ENCODE measurements at places on chromosomes 5 and 9.
A peak's percentile ranks its signal among the peaks of the same experiment; 100 is the strongest.

GRCh38 chr5:72386639-72387038, 66.5 kb downstream of the PTCD2 start:
- DNase-seq, result no peak

GRCh38 chr5:176697267-176697933, 50.1 kb downstream of the TSPAN17 start:
- no peak for DNase-seq

GRCh38 chr5:159414021-159414420, 83.7 kb upstream of the IL12B start:
- no peak for DNase-seq

GRCh38 chr5:72010430-72010829, 96.8 kb upstream of the MAP1B start:
- DNase-seq, result no peak

DNA sequence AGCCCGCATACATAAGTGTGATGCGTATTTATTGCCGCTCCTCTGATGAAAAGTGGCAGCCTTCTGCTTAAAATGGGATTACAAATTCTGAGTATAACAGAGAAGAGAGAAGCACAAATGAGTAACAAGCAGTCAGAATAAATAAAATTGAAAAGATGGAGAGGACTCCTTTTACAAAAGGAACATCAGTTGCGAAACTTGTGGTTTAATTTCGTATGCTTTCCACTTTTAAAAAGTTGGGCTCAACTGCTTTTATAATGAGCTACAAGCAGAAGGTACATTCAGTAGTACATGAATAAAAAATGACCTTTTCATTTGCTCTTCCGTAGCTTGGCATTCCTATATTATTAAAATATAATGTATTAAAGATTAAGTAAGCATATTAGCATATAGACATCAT, 320.0 kb downstream of the FBXL17 start:
- DNase-seq, result no peak

DNA sequence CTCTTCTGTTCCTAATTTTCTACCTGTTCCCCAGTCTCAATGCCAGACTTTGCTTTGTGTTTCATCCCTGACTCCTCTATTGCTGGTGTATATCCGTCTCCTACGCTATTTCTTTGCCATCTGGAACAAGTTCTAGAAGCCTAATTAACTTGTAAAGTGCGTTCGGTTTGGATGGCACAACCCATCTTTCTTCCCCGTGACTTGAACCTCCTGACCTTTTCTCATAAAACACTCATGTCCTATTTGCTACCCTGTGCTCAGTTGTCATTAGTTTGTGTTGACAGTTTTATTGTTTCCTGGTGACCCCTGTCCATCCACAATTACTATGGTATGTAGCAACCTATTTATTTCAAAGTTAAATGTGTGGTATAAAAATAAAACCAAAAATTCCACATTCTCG, 323.5 kb downstream of the TLE4 start:
- DNase-seq, result peak; percentile 48

DNA sequence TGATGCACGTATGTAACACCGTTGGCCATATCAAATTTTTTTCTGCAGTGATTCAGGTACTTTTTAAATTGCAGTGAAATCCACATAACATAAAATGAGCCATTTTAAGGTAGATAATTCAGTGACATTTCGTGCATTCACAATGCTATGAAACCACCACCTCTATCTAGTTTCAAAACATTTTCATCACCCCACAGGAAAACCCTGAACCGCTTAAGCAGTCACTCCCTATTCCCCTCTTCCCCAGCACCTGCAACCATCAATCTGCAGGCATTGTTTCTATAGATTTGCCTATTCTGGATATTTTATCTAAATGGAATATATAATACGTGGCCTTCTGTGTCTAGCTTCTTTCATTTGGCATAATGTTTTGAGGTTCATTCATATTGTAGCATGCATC, 79.2 kb downstream of the BOD1 start:
- DNase-seq, result no peak

DNA sequence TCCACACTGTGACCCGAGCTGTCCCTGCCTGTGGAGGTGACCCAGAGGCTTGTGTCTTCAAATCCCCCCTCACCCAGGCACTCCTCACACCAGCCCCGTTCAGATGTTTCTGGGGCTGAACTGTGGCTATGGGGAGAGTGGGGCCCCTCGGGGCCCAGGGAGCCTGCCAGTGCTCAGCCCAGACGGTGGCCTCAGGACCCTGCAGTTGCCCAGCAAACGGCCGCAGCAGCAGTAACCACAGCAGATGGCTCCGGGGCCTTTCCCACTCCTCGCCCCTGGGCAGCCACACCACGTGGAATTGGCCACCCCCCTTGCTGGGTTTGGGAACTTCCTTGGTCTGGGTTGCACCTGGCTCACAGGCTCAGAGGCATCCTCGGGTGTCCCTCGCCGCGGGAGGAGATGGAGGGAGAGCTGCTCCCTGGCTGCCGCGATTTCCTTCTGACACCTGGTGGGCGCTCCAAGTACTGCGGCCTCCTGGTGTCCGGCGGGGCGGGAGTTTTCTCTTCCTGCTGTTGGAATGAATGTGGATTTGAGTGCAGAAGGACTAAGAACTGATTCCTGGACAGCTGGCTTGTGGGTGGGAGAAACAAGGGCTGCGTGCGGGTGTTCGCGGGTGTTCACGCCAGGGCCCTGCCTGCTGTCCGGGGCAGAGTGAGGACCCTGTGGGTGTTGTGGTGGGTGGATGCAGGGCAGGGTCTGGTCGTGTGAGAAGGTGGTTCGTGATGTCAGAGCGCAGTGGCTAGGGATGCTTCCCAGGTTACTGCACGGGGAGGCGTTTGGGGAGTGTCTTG, 97.5 kb downstream of the COL5A1 start:
- peak; percentile 87 for DNase-seq

DNA sequence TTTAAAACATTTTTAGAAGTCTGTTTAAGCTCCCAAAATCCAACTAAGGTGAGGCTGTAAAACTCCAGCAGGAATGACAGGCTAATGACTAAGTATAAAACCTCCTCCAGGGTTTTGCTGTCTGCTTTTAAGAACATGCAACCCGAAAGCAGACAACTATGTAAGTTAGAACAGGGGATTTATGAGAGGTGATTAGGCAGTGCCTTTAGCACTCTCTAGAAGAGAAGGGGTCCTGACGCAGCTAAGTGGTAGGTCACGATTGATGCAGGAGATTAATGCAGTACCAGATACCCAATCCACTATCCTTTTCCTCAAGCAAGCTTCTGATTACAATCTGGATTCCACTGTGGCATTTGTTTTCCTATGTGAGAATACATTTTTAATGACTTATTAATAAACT, 25.9 kb downstream of the HOMER1 start:
- DNase-seq, result no peak

DNA sequence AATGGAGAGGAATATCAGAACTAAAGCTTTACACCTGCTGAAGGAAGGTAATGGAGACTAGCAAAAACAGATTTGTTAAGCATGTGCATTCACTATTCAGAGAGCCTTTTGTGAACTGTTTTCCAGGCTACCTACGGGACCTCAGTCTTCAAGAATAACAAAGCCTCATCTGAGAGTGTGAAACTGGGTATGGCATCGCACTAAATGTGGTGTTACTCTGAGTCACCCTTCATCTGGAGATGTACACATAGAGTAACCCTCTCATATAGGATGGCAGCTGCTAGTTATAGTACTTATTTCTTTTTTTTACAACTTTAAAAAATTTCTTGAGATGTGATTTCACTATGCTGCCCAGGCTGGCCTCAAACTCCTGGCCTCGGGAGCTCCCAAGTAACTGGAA, 306.8 kb downstream of the ZNF608 start:
- no peak for DNase-seq

DNA sequence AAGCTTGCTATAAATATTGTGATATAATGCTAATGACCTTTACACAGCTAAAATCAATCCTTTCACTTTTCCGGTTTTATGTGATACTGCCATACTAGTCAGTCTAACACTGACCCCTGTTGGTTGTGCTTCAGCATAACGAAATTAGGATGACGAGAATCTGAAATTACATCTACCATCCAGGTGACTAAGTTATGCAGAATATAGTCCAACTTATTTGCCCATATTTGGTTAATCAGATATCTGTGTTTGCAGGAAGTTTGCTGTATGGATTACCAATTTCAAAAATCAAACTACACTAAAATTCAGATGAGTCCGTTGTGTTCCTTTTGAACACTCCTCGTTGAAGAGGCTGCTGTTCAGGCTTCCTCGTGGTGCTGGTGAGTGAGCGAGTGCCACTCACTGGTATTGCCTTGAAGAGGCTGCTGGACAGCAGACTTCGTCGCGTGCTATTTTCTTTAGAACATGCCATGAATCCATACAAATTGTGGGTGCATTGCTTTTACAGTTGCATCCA, 32.5 kb downstream of the TENT4A start:
- peak; percentile 67 for DNase-seq

GRCh38 chr9:4297151-4297785, 2.6 kb downstream of the GLIS3 start:
- DNase-seq, result peak; percentile 91

DNA sequence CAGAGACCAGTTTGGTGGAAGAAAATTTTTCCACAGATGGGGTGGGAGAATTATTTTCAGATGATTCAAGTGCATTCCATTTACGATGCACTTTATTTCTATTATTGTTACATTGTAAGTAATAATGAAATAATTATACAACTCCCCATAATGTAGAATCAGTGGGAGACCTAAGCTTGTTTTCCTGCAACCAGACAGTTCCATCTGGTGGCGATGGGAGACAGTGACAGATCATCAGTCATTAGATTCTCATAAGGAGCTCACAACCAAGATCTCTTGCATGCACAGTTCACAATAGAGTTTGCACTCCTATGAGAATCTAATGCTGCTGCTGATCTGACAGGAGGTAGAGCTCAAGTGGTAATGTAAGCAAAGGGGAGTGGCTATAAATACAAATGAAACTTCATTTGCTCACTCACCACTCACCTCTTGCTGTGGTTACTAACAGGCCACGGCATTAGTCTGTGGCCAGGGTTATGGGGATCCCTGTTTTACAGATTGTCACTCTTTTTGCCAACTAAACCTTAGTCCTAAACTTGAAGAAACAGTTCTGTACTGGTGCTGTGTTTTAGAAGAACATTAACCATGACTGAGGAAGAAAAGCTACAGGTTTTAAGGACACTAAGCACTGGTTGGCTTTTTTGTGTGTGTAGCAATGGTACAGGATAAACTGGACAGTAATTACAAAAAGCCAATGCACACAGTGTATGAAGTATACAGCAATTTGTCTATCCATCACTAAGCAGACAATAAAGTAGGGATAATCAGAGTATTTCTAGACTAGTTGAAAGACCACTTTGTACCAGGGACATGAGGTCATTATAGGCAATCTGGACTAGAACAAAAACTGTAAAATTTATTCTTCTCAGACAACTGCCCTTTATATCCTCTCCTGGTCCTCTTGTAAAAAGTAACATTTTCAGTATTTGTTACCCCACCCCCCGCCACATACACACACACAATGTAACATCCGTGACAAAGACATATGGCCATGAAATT, 9.9 kb downstream of the TMEM232 start:
- no peak for DNase-seq

- DNase-seq, result no peak
Observed at GRCh38 chr5:114649878-114650277, 288.0 kb downstream of the KCNN2 start.

GRCh38 chr9:90176901-90177300, 465.7 kb downstream of the DIRAS2 start:
- DNase-seq, result no peak

- no peak for DNase-seq
Observed at GRCh38 chr5:177303925-177304391, 359 bp downstream of the PRELID1 start.

GRCh38 chr5:150060471-150060870, 25.9 kb downstream of the CSF1R start:
- DNase-seq, result no peak

GRCh38 chr5:151684690-151685361, 1.9 kb downstream of the SPARC start:
- DNase-seq, result peak; percentile 91

DNA sequence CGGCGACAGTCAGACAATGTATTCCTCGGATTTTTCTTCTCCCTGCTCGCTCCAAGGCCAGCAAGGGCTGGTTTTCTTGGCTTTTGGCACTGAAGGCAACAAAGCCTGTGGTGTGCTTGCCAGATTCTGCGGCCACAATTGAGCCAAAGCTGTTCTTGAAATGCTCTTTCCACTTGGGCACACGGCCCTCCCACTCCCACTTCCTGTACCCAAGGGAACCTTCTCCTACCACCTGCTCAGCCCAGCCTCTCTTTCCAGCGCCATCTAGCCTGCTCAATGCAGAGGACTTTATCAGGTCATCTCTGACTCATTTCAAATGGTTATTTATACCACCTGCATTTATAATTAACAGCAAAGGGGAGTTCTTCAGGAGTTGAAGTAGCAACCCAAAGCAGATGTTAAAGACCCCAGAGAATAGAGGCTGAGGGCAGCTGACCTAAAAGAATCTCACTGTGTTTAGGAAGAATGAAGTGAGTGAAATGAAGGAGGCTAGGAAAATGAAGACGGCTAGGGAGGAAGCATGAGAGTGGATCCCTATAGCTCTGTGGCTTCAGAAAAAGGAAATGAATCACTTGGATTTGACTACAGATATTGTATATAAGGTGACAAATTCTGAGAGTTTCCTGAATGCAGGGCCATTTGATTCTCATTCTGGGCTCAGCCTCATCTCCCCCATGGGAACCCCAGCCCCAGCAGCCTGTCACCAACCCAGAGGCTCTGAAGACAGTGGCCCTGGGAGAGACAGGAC, 439.0 kb downstream of the ENC1 start:
- DNase-seq, result no peak

GRCh38 chr5:11030671-11031070, 269.6 kb upstream of the DAP start:
- no peak for DNase-seq

- peak; percentile 11 for DNase-seq
Observed at GRCh38 chr9:135076876-135077430, 10.5 kb upstream of the OLFM1 start.

- no peak for DNase-seq
Observed at GRCh38 chr5:11797132-11797531, 107.1 kb downstream of the CTNND2 start.

DNA sequence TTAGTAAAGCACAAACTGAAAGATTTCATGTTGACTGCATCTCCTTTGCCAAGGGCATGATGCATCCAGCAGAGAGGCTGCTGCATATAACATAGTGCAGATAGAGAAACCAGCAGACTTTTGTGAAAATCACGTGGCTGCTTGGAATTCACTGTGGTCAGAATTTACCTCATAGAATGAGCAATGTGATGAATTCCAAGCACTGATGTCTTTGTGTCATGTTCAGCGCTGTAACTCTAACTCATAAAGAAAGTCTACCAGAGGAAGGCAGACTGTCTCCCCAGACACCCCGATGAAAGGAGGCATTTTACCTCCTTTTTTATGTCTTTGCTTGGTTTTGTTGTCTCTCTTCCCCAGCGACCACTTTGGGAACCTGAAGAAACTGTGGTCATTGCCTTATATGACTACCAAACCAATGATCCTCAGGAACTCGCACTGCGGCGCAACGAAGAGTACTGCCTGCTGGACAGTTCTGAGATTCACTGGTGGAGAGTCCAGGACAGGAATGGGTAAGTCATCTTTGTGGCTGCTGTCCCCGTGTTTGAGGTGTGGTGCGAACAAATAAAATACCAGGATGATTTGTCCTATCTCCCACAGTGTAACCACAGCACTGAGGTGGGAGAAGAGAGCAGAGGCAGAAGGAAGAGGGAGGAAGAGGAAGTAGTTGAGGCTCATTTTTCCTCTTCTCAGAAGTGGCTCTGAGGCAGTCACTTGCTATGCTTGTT, 42.0 kb downstream of the ITK start:
- no peak for DNase-seq

GRCh38 chr9:115606838-115607237, 488.9 kb upstream of the TNC start:
- no peak for DNase-seq
